ENCODE measurements at places on chromosomes 1 and 21.

DNA sequence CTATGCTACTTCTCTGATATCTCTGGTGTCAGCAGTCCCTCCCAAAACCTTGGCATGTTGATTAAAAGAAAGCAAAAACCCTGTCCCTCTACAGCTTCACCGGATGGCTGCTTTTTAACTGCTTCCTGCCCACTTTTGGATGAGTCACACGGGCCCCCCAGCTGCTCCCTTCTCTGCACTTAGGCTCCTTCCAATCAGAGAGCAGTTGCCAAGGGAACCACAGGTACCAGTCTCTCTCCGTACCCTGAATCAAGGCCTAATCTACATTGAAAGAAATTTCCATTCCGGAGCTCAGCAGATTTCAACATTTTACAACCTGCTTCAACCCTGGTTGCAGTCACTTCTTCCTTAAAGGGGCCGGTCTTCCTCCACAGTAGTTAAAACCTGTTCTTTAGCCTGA lies 70.6 kb upstream of the GJB5 start:
- DNase-seq: no peak

GRCh38 chr1:111602974-111603373 lies 16.6 kb upstream of the RAP1A start:
- no peak for DNase-seq

- DNase-seq: no peak
Measured at GRCh38 chr1:27626031-27626935, 8.7 kb downstream of the FGR start.

- DNase-seq: no peak
Measured at GRCh38 chr1:42731585-42731984, 8.5 kb downstream of the CLDN19 start.

GRCh38 chr1:22349362-22350043 lies 102.1 kb upstream of the ZBTB40 start:
- DNase-seq: no peak
